ENCODE measurements at places on chromosomes 3 and 15.
A peak's percentile ranks its signal among the peaks of the same experiment; 100 is the strongest.

GRCh38 chr3:48748754-48749153 is 31.7 kb upstream of the IP6K2 start:
- no peak for DNase-seq

DNA sequence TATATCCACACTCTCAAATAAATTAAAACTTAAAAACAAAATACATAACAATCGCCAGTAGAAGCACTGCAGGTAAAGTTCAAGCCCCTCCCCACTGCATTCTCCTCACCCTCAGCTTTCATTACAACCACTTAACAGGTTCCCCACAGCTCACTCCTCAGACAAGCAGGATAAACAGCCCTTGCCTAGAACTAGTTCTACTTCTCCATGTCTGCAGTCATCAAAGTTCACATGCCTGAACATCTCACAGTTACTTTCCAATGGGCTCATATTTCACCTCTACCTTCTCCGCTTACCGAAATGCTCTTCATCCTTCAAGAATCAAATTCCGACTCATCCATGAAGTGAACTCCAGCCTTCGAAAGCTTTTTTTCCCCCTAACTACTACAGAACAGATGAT is 4.1 kb downstream of the YEATS2 start:
- DNase-seq, result no peak

DNA sequence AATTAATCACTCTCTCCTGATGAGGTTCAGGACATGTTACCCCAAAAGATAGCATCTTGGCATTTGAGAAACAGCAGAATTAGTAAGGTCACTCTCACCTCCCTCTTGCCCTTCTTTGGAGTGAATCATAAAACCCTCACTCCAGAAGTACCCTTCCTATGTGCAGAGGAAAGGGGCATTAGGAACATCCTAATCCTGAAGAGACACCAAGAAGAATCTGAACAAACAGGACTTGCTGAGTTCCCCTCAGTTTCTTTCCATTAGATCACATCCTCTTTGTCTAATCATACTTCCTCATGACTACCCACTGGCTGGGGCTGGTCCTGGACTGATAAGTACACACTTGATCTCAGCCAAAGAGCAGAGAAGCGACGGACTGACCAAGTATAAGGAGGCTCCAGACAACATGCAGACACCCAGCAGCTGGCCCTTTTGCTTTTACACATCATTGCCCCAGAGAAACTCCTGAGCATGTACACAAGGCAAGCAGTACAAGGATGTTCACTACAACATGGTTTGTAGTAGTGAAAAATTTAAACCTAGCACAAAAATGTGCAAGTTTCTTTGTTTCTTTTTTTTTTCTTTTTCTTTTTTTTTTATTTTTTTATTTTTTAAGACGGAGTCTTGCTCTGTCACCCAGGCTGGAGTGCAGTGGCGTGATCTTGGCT is 15.0 kb upstream of the TM6SF1 start:
- DNase-seq, result no peak

DNA sequence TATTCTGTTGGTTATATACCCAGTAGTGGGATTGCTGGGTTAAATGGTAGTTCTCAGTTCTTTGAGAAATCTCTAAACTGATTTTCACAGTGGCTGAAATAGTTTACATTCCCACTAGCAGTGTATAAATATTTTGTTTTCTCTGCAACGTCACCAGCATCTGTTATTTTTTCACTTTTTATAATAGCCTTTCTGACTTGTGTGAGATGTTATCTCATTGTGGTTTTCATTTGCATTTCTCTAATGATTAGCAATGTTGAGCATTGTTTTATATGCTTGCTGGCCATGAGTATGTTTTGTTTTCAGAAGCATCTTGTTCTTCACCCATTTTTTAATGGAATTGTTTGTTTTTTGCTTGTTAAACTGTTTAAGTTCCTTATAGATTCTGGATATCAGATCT is 612.7 kb upstream of the SGO1 start:
- no peak for DNase-seq

GRCh38 chr3:71849681-71850080 is 64.7 kb upstream of the PROK2 start:
- DNase-seq, result no peak

GRCh38 chr3:184228376-184229137 is 828 bp upstream of the VWA5B2 start:
- DNase-seq, result no peak

GRCh38 chr3:122555275-122556071 is 8.6 kb downstream of the PARP9 start:
- DNase-seq, result no peak

- DNase-seq, result peak; percentile 48
These were observed 24.8 kb downstream of the SLC28A2 start for GRCh38 chr15:45276831-45277230.

DNA sequence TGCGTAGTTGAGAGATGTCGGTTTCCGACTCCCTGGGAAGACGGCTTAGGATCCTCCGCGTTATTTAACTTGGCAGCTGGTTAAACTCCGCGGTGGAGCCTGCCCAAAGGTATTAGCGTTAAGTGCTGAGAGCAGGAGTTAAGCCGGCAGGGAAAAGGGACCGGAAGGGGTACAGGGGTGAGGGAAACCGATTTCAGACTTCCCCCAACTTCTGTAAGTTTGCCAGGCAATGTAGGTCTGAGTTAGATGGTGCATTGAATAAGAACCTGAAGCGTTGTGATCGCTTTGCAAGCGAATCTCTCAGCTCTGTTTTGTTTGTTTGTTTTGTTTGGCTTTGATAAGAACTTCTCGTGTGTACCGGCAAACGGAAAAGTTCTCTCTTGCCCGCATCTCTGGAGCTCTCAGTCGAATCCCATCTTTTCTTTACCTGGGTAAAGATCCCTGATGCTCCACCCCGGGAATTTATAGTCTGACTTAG is 6.0 kb upstream of the FEZF2 start:
- no peak for DNase-seq

- peak; percentile 63 for DNase-seq
These were observed 209.4 kb downstream of the CADPS start for GRCh38 chr3:62665627-62666437.

DNA sequence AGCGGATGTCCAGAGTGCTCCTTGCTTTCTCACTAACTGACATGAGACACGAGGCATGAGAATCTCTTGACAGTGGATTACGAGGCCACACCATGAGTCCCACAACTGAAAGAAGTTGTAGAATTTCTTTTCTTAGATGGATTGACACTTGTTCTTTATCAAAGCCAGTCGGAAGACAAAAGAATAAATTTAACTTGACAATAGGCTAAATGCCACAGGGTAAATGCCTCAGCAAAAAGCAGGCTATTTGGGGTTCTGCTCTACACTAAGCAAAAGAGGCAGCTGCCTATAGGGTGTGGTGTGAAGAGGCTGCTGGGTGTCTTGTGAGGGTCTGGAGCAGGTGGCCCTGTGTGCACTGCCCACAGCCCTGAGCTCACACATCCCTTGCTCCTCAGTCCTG is 135.1 kb upstream of the SEMA6D start:
- DNase-seq, result no peak

DNA sequence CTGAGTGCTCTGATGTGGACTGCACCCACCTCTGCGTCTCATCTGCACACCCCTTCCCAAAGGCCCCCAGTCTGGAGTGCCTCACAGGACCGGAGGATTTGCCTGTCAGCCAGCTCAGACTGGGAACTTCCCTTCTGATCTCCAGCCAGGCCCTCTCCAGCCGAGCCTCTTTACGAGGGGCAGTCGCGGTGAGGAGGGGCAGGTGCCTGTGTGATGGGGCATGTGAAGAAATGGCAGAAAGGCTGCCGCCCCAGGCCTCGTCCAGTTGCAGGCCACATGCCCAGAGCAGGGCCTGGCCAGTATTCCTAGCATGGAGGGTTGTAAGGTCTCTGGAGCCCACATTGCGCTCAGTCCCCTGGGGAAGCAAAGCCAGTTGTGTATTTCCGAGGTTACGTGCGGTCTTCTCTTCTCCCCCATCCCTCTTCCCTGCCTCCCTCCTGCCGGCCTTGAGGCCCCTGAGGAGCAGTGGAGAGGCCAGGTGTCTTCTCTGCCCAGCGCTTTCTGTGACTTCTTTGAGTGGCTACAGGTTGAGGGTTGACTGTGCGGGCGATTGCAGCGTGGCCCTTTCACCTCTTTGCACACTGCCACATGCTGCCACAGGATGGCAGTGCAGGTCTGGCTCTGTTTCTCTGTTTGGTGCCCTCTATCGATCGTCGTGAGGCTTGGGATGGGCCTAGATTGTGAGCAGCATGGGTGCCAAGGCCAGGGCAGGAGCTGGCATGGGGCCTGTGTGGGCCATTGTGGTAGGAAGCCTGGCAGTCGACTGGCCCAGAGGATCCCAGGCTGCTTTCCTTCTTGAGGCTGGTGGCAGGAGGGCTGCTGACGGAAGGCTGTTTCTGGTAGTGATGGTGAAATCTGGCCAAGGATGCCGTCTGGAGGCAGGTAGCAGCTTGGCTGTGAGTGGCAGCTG is 5.3 kb downstream of the CLK3 start:
- DNase-seq, result peak; percentile 71

DNA sequence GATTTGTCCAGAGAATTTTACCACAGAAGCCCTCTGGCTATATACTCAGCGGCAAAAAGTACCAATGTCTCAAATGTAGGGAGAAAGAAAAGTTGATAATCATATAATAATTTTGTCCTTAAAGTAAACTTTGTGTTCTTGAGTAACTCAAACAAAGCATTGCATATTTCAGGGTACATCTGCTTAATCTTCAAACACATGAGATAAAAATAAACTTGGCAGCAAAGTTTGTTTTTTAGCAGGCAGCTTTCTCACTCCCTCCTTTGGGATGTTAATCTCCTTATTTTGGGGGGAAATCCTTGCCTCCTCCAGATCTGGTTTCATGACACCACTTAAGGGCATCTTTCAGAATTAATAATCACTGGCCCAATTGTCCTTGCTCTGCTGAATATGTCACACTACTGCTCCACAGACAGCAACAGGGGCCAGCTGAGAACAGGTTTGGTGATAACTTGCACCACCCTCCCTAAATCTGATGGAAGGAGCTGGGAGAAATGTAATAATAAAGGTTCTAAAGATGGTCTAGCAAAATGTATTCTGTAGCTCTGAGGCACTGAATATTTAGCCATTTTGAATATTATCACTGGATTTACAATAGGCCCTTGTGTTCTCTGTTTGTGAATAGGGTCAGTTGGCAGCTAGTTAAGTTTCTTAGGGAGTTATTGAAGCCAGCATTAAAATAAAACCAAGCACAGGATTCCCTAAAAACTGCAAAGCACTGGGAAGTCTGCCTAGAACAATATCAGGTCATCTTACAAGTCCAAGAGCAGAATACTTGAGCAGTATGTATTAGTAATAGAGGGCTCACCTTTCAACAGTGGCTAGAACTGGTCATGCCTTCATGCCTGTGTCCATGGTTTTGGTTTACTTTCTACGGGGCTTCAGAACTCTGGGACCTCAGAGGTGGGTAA is 79.2 kb downstream of the EFL1 start:
- no peak for DNase-seq

DNA sequence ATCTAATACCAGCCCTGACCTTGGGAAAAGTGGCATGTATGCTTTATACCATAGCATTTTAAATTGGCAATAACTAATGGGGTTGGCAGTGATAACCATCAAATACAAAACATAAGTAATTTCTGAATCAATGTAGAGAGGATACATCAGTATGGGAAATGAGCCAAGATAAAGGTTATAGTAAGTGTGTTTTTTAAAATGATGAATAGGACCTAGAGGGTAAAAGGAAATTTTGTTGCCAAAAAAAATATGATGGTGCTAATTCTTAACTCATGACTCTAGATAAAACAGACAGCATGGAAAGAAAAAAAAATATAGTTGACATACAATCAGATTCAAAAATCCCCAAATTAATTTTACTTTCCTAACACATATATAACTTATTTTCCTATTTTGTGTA is 75.4 kb upstream of the ROBO1 start:
- no peak for DNase-seq

DNA sequence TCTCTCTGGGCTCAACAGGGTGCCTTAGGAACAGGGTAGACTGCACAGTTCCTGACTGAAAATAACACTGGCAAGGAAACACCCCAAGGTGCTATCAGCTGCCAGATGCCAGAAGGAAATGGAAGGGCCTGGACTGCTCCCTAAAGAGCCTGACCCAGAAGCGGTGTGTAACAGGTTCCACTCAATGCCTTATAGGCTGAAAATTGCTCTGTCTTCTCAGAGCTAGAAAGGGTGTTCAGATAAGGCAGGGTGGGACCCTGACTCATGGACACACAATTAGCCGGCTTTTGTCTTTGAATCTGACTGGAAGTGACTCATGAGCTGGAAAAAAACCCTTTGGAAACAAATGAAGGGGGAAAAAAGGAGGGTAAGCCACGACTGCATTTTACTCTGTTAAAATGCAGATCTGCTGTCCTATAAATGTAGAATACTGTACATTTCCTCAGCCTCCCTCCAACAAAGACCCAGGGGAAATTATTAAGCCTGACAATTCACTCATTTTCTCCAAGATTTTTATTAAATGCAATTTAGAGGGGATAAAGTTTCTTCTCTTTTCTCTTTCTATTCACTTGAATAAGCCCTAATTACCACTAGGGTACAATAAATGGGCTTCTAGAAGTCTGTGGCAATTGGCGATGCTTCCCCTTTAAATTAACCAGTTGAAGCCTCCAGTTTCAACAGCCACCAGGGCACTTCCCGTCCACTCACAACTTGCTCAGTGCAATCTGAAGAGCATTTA is 160.2 kb upstream of the TBL1XR1 start:
- no peak for DNase-seq

- DNase-seq, result no peak
These were observed 2.4 kb upstream of the TMEM89 start for GRCh38 chr3:48623851-48624547.

DNA sequence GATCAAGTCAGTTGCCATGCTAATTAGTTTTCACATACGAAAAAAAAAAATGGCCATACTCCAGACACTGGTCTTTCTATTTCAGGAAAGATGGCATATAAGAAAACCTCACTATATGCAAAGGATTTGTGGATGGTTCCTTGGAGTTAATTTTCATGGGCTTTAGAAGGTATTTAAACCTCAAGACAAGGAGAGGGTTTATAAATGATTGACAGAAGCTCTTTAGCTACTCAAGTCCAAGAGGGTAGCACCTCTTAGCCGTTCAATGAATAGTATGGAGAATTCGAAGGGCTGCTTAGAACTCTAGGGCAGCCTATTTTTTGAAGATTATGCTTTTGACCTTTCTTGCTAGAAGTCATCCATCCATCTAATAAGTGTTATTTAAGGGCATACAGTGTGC is 41.7 kb downstream of the RBMS3 start:
- DNase-seq, result no peak

- no peak for DNase-seq
These were observed 286.0 kb upstream of the TGFBR2 start for GRCh38 chr3:30320392-30320791.

DNA sequence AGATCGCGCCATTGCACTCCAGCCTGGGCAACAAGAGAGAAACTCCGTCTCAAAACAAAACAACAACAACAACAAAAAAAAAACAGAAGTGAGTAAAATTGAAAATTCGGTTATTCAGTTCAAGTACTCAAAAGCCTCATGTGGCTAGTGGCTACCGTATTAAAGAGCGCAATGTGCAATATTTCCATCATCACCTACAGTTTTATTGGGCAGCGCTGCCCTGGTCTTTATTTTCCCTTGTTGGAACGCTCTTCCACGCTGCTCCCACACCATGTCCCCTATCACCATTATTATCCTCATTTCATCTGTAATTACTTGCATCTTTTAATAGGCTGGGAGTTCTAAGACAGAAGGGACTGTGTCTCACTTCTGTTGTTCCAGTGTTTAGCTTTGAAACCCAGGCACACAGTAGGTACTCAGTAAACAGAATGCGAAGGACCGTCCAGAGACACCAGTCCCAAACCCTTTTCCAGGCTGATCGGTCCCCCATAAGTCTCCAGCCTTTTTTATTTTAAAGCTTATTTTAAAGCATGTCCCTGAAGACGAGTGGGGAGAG is 423 bp upstream of the HACD3 start:
- DNase-seq, result no peak
